Vagina (tissue), 2 donors: ENCODE measurements at places on chromosomes 6 and 20. TPM values are rescaled to one million over a fixed set of nuclear protein-coding genes. Genes with fewer than 3 reads are reported as not detected.

DNA sequence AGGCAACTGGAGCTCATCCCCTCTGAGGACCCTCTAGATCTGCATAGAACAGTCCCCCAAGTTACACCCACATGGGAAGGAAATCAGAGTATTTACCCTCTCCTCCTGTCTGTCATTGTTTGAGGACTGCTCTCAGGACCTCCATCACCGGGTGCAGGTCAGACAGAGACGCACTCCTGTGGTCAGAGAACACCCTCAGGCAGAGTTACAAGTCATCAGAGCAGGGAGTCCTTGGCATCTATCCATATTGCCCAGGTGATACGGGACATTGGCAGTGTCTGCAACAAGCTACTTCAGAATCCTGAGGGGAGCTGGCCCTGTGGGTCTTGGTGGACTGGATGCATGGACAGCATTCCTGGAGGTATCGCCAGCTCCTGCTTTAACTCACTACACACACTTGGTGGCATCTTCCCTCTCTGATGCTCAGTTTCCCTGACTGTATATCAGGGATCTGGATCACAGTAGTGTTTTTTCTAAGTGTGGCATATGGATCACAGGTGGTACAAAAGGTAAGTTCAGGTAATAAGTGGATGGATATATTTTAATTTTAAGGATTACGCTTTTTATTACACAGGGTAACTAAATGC is 15.1 kb upstream of the ISM1 start:
- H3K4me1 ChIP-seq, result peaks cover 13% of the 10 kb centered on the region
- H3K27me3 ChIP-seq, result no peaks in the 10 kb centered on the region
- no peaks in the 10 kb centered on the region for H3K36me3 ChIP-seq
- DNase-seq, result no peak

DNA sequence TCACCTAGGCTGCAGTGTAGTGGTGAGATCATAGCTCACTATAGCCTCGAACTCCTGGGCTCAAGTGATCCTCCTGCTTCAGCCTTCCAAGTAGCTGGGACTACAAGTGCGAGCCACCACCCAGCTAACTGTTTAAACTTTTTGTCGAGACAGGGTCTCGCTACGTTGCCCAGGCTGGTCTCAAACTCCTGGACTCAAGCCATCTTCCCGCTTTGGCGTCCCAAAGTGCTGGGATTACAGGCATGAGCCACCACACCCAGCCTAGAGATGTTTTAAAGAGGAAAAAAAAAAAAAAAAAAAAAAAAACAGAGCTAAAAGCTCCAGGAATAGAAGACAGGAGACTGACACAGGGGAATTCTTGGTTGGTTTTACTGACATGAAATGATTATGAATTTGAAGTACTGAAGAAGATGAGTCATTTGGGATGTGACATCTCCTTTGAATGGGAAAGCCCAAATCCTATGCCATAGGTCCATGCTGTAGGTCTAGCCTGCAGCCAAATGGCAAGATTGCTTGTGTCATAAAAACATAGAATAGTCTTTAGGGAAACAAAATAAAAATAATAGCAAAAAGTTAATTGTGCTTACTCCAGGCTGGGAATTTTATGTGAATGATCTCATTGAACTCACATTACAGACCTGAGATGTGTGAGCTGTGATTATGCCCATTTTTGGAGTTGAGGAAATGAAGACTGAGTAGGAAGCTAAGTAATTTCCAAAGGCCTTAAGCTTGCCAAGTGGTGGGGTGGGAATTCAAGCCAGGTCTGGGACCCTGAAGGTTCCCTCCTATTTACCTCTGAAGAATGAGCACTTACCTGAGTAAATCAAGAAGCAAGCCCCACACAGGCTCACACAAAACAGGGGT is 24.3 kb upstream of the NHSL1 start:
- H3K27ac ChIP-seq, result no peak overlapping the region
- no peaks in the 10 kb centered on the region for H3K4me1 ChIP-seq
- no peak overlapping the region for H3K4me3 ChIP-seq
- H3K36me3 ChIP-seq, result no peaks in the 10 kb centered on the region
- no peaks in the 10 kb centered on the region for H3K27me3 ChIP-seq
- DNase-seq, result no peak

- no peaks in the 10 kb centered on the region for H3K4me1 ChIP-seq
- H3K27ac ChIP-seq, result no peak overlapping the region
- H3K4me3 ChIP-seq, result no peak overlapping the region
- no peaks in the 10 kb centered on the region for H3K36me3 ChIP-seq
- H3K27me3 ChIP-seq, result no peaks in the 10 kb centered on the region
- DNase-seq, result no peak
Measured at GRCh38 chr6:133827766-133828165, 61.1 kb upstream of the TCF21 start.

DNA sequence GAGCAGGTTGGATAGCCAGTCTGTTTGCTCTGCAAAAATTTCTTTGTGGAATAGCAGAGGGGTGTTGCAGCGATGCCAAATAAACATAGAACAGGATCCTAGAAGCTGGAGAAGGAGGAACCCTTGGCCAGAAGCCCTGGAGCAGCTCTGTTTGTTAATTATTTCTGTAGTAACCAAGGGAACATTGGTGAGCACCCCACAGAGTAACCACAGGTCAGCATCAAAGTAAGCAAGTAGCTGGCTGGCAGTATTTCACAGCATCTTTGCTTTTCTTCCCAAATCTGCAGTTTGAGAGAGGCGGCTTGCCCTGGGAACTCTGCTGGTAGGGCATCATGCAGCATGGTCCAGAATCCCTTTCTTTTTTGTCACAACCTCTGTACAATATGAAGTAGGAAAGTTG is 12.7 kb upstream of the APMAP start:
- H3K4me3 ChIP-seq, result no peak overlapping the region
- H3K27ac ChIP-seq, result no peak overlapping the region
- no peaks in the 10 kb centered on the region for H3K36me3 ChIP-seq
- peaks cover 8% of the 10 kb centered on the region for H3K4me1 ChIP-seq
- no peaks in the 10 kb centered on the region for H3K27me3 ChIP-seq
- no peak for DNase-seq

DNA sequence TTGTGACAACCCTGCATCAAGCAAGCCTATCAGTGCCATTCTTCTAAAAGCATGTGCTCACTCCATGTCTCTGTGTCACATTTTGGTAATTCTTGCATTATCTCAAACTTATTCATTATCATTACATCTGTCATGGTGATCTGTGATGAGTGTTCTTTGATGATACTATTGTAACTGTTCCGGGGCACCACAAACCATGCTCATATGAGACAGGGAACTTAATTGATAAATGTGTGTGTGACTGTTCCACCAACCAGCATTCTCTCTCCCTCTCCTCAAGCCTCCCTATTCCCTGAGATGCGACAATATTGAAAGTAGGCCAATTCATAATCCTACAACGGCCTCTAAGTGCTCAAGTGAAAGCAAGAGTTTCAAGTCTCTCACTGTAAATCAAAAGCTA is 4.0 kb downstream of the HUS1B start:
- DNase-seq, result no peak
- no peak overlapping the region for H3K4me3 ChIP-seq
- H3K36me3 ChIP-seq, result peaks cover 6% of the 10 kb centered on the region
- no peak overlapping the region for H3K27ac ChIP-seq
- H3K27me3 ChIP-seq, result no peaks in the 10 kb centered on the region
- no peaks in the 10 kb centered on the region for H3K4me1 ChIP-seq

DNA sequence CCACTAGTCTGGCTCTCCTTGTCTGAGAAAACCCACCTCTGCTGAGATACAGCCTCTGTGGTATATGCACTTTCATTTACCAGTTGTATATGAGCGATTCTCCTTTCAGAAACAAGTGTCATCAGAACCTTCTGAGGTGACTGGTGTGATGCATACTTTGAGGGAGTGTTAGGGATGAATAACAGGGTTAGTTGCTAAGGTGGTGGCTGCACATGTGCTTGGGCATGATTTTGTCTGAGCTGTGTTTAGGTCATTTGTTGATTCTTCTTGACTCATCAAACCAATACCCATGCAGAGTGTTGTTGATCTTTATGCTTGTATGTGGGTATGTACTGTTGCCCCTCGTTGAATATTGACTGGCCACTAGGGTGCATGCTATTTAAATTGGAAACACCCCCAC is 25.7 kb downstream of the DTD1 start:
- no peaks in the 10 kb centered on the region for H3K36me3 ChIP-seq
- no peak overlapping the region for H3K27ac ChIP-seq
- H3K4me1 ChIP-seq, result peaks cover 14% of the 10 kb centered on the region
- no peaks in the 10 kb centered on the region for H3K27me3 ChIP-seq
- no peak for DNase-seq

DNA sequence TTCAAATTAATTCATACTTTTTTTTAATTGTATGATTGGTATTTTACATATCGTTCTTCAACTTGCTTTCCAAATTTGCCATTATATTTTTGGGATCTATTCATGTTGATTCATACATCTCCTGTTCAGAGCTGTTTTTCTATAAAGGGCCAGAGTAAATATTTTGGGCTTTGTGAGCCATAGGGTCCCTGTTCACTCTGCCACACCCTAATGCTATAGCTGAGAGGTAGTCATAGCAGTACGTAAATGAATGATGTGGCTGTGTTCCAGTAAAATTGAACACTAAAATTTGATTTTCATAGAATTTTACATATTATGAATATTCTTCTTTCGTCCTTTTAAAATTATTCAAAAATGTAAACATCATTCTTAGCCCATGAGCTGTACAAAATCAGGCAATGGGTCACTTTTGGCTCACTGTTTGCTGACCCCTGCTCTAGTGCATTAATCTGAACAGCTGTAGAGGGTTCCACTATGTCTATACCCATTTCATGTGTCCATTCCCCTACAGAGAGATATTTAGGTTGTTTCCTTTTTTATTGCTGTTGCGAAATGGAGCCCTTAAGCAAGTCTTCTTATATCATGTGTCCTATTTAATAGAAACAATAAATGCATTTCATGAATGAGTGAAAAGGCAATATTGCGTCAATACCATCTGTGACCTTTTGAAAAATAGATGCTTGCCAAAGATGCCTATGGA is 136.4 kb upstream of the SALL4 start:
- no peak for DNase-seq
- peaks cover 4% of the 10 kb centered on the region for H3K4me1 ChIP-seq
- no peaks in the 10 kb centered on the region for H3K27me3 ChIP-seq
- no peak overlapping the region for H3K27ac ChIP-seq

DNA sequence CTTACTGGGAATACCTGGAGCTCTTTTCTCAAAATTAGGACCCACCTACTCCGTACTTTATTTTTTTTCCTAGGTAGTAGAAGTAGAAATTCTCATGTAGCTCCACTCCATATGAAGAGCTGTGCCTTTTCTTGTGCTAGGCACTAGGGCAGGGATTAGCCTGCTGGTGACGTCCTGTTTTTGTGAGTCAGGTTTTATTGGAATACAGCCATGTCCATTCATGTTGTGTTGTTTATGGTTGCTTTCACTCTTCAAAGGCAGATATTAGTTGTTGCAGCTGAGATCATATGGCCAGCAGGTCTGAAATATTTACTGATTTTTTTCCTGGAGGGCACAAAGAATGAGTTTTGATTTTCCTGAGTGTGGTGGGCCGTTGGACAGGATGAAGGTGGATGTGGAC is 20.5 kb downstream of the XRN2 start:
- H3K27ac ChIP-seq, result no peak overlapping the region
- H3K27me3 ChIP-seq, result no peaks in the 10 kb centered on the region
- H3K4me3 ChIP-seq, result no peak overlapping the region
- H3K4me1 ChIP-seq, result peaks cover 33% of the 10 kb centered on the region

- no peak overlapping the region for H3K4me3 ChIP-seq
- H3K4me1 ChIP-seq, result peaks cover 8% of the 10 kb centered on the region
- H3K27me3 ChIP-seq, result no peaks in the 10 kb centered on the region
Measured at GRCh38 chr20:17852323-17852722, 116.3 kb downstream of the SNX5 start.

GRCh38 chr20:19137641-19138040 is 74.8 kb upstream of the SLC24A3 start:
- DNase-seq, result no peak
- no peak overlapping the region for H3K4me3 ChIP-seq
- no peaks in the 10 kb centered on the region for H3K4me1 ChIP-seq
- no peaks in the 10 kb centered on the region for H3K36me3 ChIP-seq

DNA sequence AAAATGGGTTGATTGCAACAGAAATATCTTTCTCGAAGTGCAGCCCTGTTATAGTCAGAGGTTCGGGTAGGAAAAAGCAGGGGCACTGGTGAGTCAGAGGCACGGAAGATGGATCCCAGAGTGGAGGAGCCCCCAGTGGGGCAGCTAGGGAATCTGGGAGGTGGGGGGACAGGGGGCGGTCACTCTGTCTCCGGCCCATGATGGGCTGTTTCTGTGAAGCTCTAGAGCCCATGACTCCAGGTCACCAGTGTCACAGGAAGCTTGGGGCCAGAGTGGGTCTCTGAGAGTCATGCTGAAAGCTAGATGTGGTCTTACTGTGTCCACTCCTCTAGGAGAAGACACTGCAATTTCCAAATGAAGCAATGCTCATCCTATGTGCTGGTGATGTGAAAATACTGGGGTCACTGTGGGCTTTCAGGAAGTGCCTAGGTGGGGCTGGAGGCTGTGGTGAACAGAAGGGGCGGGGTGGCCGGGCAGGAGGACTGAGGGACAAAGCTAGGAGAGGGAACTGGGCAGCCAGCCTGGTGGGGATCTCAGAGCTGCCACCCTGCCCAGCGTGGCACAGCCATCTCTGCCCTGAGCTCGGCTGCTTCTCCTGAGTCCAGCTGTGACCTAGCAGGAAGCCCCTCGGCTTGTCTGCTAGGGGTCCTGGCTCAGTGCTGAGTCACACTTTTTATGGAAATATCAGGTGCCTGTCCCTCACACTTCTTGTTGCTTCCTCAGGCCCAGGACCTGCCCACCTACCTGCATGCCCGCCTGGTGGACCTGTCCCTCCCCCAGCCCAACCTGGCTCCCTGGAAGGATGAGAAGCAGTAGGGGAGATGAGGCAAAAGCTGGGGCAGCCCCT is 54.2 kb downstream of the IRF4 start:
- no peak overlapping the region for H3K4me3 ChIP-seq
- H3K36me3 ChIP-seq, result no peaks in the 10 kb centered on the region
- no peak overlapping the region for H3K27ac ChIP-seq
- DNase-seq, result no peak

GABRR1 gene
- not detected for total RNA-seq

PTCHD4 gene
- not detected for total RNA-seq

PSORS1C2 gene
- total RNA-seq, result not detected

PCED1A gene
- total RNA-seq, result 22.1 TPM

GRM4 gene
- total RNA-seq, result not detected

C6orf163 gene
- 2.0 TPM for total RNA-seq
